Renal cortical epithelial cell (primary cell): ENCODE measurements at places on chromosomes 13 and 19.
A peak's percentile ranks its signal among the peaks of the same experiment; 100 is the strongest.

DNA sequence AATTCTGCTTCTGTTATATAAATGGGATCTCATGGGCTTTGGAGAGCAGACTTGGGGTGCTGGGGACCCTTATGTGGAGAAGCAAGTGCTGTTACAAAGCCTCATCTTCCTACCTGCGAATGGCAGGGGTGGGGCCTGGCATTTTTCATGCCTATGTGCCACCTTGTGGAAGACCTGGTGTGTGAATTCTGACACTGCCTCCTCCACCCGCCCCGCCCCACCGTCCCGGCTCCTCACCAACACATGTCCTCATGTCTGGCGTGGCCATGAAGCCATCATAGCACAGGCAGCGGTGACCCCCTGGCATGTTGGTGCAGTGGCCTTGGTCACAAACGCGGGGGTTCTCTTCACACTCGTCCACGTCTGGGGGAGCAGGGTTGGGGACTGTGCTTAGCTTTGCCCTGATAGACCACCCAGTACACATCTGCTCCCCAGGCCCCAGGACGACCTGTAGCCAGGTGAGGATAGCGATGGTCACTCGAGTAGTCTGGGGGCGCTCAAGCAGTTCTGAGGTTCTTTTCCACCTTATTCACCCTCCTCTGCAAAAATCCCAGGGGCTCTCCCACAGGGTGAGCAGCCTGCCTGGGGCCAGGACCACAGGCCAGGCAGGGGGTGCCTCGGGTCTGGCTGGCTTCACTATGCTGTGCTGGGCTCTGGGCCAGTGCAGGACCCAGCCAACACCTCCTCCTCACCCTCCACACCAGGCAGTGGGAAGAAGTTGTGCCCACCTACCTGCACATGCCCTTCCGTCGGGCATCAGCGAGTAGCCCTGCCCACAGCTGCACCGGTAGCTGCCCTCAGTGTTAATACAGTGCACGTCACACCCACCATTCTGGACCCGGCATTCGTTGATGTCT, 32.7 kb downstream of the FBN3 start:
- DNase-seq: no peak

GRCh38 chr19:33450689-33451088, 70.9 kb downstream of the PEPD start:
- DNase-seq: no peak

- peak; percentile 80 for DNase-seq
Observed at GRCh38 chr19:7224209-7224686, 70.0 kb downstream of the INSR start.

DNA sequence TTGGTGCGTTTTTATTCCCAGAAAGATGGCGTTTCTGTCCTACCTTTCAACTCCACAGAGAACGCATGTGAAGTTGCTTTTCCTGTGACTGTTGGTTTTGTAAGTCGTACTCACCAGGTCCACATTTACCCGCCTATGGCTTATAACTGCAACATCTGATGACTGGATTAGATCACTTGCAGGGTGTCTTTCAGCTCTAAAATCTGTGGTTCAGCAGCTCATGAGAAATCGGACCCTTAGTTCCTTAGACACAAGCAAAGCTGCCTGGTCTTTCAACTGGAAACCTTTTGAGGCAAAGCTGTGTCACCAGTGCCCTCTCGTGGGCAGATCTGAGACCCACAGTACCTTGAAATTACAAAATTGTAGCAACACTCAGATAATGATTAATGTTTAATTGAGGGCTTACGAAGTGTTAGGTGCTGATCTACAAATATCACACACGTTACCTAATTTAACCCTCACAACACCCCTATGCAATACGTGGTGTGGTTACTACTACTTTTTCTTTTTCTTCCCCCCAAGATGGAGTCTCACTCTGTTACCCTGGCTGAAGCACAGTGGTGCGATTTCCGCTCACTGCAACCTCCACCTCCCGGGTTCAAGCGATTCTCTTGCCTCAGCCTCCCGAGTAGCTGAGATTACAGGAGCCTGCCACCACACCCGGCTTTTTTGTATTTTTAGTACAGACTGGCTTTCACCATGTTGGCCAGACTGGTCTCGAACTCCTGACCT, 65.4 kb downstream of the RUBCNL start:
- peak; percentile 68 for DNase-seq

DNA sequence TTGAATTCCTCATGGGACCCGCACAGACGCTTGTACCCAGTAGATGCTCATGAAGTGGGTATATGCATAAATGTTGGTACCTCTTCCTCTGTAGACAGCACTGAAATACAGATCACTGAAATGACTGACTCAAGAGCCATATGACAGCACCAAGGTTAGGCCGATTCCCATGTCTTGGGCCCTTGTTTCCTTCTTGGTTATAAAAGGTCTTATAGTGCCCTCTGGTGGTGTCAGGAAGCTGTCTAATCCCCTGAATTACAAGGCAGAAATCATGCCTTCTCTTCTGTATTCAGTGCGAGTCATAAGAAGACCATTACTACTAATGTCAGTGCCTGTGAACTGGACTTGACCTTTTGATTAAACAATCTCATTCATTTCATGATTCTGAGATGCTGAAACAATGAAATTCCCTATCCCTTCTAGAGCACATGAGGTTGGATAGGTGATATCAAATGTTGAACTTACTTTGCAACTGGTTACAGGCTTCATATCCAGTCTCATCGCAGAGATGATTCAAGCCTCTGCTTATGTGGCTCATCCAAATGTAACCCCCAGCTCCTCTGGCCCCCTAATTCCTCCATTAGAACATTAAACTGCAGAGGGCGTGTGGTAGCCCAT, 59.7 kb downstream of the SPATA13 start:
- peak; percentile 83 for DNase-seq

GRCh38 chr13:76024151-76024550, 388.0 kb downstream of the LMO7 start:
- DNase-seq: no peak

DNA sequence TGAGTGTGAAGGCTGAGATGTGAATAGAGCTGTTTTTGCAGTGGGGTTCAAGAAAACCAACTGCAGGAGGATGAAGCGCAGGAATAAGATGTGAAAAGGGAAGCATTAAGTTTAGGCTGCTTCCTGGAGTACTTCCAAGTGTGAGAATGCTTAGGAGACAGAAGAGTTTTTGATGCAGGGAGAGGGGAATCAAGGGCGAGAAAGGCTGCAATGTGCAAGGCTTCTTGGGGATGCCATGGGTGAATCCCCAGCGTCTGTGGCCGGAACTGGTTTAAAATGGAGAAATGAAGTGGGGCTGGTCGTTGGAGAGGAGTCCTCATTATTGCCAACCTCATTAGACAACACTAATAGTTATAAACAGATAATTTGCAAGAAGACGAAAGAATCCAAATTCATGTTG, 764.9 kb downstream of the LIG4 start:
- peak; percentile 33 for DNase-seq

DNA sequence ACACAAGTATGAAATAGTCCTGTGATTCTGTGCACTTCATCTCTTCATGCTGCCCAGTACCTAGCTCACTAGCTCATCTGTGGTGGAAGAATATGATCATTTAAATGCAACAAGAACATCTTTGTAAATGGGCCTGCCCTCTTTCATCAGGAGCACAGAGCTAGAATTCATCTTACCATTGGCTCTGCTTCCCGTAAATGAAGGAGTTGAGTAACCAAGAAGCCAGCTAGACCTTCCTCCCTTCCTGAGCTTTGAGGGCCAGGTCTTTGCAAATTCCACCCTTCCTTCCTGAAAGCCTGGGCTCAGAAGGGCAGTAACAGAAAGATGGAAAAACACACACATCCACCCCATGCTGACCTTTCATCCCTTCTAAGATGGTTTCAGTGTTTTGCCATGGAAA, 82.0 kb downstream of the FRY start:
- no peak for DNase-seq

DNA sequence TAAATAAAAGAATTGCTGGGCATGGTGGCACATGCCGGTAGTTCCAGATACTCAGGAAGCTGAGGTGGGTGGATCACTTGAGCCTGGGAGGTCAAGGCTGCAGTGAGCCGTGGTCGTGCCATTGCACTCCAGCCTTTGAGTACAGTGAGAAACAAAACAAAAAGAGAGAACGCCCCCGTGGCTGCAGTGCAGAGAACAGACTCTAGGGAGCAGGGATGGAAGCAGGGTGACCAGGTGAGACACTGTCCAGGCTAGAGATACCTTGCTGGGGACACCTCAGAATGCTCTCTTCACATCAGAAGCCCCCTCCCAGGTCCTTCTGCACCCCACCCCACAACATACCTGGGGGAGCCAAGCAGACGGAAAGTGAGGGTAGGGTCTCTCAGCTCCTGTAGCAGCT, 24.8 kb downstream of the MAP4K1 start:
- DNase-seq: no peak

DNA sequence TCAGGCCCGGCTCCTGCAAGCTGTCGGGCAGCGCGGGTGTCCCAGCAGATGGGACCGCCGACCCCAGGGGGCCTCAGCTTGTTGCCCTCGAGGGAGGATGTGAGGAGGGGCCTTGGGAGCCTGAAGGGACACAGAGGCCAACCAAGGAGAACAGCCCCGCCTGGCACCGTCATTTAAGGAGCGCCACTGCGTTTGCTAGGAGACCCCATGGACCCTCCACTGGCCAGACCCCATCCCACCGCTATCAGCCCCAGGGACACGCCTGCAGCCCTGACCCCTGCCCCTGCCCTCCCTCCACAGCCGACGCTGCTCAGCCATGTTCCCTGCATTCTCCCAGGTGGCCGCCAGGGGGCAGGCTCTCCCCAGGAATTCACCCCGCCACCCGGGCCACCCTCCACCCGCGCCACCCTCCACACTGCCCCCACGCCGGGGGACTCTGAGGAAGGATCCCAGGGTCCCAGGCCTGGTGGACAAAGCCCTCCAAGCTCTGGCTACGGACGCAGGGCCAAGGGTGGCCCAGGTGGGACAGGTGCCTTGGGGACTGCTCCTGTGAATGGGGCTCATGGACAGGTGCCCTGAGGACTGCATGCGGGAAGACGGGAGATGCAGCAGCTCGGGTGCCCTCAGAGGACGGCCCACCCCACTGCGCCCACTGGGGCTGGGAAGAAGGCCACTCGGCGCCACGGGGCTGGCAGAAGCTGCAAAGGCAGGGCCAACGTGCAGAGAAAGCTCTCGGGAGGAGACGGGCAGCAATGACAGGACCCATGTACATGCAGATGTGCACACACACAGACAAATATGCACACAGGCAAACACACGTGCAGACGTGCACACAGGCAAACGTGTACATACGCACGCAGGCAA, 34.4 kb downstream of the PIP5K1C start:
- DNase-seq: no peak

GRCh38 chr13:34944751-34945150, 2.7 kb downstream of the NBEA start:
- DNase-seq: peak; percentile 23

- no peak for DNase-seq
Observed at GRCh38 chr13:47457626-47458025, 543.4 kb downstream of the SUCLA2 start.

DNA sequence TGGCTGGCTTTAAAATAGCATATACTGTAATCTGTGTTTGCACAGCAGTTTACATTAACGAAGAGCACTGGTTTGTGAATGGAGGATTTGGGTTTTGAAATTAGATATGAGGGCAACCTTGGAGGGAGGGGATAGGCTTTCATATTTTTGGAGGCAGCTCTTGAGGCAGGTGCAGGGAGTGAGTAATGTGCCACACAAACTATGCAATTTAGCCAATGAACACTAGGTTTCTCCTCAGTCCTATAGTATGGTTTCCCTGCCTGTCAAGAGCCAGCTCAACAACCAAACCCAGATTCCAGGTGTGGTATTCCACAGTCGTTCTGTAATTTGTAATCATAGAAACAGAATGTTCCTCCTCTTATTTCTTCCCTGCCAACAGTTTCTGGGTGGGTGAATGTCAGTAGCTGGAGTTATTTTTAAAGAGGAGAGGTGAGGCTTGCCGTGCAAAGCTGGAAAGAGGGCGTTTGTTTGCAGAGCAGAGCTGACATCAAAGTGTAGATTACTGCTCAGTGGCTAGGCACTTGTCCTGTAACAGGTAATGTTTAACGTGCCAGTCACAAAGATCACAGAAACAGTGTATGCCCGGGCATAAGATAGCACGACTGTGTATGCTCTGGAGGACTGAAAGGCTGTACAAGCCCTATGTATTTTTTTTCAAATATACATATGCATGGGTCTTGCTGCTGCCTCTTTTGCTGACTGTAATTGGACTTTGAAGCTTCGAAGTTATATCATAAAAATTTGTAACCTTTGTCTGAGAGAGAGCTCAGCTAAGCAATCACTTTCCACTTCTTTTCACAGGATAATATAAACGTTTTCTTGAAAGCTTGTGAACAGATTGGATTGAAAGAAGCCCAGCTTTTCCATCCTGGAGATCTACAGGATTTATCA, 124.2 kb downstream of the LMO7 start:
- DNase-seq: peak; percentile 80

DNA sequence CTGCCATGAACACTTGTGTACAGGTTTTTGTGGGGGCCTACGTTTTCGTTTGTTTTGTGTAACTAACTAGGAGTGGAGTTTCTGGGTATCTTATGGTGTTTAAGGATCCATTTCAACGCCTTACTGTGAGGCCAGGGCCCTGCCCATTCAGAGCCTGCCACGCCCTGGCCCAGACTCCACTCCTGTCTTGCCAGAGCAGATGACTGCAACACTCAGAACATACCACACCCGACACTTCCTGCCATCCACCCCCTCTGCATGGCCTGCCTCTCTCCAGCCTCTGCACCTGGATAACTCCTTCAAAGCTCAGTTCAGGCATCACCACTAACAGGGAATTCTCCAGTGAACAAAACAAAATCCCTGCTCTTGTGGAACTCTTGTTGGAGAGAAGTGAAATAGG, 43.2 kb downstream of the RGCC start:
- DNase-seq: no peak

- no peak for DNase-seq
Observed at GRCh38 chr13:60150538-60150937, 13.2 kb downstream of the DIAPH3 start.

DNA sequence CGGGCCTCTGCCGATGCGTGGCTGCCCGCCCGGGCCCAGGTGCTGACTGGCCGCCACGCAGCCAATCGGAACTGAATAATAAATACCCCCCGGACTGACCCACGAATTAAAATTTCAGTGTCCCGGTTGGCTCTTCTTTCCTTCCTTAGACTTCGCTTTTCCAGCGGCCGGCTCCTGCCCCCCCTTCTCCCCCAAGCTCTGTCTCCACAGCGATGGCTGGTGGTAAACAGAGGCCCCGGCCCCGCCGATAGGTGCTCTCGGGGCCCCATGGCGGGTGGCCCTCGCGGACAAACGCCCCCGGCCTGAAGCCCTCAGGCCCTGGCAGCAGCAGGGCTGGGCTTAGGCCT, 2.6 kb downstream of the ZBTB7A start:
- DNase-seq: no peak

- DNase-seq: no peak
Observed at GRCh38 chr19:50898018-50898417, 13.2 kb downstream of the KLK4 start.

GRCh38 chr13:99085139-99085807, 107.4 kb upstream of the DOCK9 start:
- no peak for DNase-seq

- DNase-seq: no peak
Observed at GRCh38 chr13:49455007-49455398, 10.9 kb downstream of the SETDB2 start.

- no peak for DNase-seq
Observed at GRCh38 chr19:5804516-5805461, at the start of gene NRTN. NRTN (plus strand) TSS chr19:5805067; CDS start chr19:5824166, 19,099 bp downstream.

- no peak for DNase-seq
Observed at GRCh38 chr19:16012552-16012951, 63.7 kb upstream of the TPM4 start.
